Smooth muscle cell of the umbilical artery (primary cell): ENCODE measurements at places on chromosomes 4 and X. TPM values are rescaled to one million over a fixed set of nuclear protein-coding genes. Genes with fewer than 3 reads are reported as not detected.

The TMEM31 gene
- not detected in 2 replicates for total RNA-seq

The LRCH2 gene
- total RNA-seq: 13.4 and 19.7 TPM in 2 replicates

The HOPX gene
- 0.14 TPM in 1 of 2 replicates, not detected in the other for total RNA-seq

The SPATA4 gene
- total RNA-seq: under 0.01 and 0.23 TPM in 2 replicates

The MFAP3L gene
- 3.0 and 4.1 TPM in 2 replicates for total RNA-seq

The ZCCHC12 gene
- not detected in 2 replicates for total RNA-seq

The HELT gene
- total RNA-seq: not detected in 2 replicates

The UGT2B10 gene
- not detected in 2 replicates for total RNA-seq

The HERC6 gene
- 4.8 and 5.1 TPM in 2 replicates for total RNA-seq
